ENCODE measurements at places on chromosomes 5 and 9.

DNA sequence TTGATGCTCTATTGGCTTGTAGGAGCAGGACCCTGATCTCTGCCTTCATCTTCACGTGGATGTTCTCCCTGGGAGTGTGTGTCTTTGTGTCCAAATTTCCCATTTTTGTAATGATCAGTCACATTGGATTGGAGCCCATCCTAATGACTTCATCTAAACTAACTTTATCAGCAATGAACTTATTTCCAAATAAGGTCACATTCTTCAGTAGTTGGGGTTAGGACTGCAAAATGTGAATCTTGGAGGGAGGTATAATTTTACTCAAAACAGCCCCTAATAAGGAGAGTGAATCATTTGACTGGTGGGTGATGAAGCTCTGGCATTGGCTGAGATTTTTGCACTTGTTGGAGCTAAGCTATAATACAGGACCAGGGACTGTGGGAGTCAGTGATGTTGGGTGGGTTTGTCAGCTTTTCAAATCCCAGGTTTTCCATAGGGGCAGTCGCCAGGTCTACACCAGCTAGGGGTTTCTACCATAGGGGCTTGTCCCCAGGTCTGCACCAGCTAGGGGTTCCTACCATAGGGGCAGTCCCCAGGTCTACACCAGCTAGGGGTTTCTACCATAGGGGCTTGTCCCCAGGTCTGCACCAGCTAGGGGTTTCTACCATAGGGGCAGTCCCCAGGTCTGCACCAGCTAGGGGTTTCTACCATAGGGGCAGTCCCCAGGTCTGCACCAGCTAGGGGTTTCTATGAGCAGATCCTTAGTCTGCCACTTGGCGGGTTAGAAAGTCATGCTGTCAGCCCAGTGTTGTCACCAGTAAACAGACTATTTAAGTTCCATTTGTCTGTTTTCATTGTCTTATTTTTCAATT lies 382.6 kb upstream of the DAP start:
- DNase-seq, result no peak

GRCh38 chr9:83749706-83750105 lies 41.9 kb upstream of the UBQLN1 start:
- no peak for DNase-seq

DNA sequence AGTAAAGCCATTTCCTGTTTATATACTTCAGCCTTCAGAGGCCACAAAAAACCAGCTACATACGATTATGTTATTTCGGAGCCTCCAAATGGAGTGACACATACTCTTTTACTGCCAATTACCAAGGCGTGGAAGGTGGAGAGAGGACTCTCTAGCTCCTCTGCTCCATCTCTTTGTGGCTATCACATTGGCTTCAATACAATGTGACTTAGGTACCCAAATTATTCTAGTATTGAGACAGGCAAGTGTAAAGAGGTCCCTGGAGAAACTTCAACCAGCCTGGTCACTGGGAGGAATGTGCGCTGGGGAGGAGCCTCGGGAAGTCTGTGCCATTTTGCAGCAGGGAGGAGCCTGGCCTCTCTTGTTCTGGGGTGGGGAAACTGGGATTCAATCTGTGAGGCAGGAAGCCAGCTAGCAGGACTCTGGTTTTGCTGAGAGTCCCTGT lies 85.8 kb upstream of the TAS2R1 start:
- peak; percentile 35 for DNase-seq

- no peak for DNase-seq
Measured at GRCh38 chr9:13716601-13717321, 437.3 kb upstream of the MPDZ start.

GRCh38 chr9:133492061-133493021 lies 13.4 kb upstream of the SLC2A6 start:
- no peak for DNase-seq

DNA sequence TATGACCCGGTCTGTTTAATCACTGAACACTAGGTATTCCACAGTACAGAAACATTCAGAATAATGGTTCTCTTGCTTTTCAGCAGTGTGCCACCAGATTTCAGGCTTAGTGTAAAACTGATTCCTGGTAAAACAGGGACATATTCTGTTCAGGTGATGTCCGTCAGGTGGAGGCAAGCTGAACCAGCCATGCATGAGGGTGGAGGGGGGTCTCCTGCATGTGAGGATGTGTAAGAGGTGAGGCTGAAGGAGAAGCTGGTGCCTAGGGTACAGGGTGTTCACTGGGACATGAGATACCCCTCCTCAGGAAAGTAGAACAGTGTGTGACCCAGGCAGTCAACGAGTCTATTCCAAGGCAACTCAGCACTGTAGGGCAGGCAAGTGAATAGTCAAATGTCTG lies 563.9 kb downstream of the BNC2 start:
- no peak for DNase-seq

DNA sequence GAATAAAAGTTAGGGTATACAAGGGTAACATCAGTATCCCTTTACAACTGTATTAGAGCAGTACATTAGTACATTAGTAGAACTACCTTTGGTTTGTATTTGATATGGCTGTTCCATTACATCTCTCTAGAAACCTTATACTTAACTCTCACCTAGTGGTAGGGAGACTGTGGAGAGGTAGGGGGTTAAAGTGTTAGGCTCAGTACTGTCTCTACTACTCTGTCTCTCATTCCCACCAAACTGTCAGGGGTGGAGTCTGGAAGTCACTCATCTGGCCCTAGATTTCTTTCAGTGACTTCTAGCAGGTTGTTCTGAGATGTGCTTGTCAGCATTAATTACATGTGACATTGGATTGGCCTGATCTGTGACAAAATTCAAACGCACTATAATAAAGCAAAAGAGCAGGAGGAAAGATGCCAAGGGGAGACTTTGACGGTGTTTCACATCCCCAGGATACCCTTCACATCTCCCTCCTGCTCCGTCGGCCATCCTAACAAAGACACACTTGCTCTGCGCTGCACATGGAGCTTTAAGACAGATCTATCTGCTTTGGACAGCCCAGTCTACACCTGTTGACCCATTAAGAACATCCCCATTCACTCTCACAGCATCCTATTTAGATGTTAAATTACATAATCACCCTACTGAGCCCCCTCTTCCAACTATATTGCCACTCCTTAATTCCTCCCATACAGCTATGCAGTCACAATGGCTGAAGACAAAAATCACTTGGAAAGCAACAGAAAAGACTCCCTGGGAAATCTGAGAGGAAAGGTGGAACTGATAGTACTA lies 1043.0 kb upstream of the DMAC1 start:
- DNase-seq, result no peak

DNA sequence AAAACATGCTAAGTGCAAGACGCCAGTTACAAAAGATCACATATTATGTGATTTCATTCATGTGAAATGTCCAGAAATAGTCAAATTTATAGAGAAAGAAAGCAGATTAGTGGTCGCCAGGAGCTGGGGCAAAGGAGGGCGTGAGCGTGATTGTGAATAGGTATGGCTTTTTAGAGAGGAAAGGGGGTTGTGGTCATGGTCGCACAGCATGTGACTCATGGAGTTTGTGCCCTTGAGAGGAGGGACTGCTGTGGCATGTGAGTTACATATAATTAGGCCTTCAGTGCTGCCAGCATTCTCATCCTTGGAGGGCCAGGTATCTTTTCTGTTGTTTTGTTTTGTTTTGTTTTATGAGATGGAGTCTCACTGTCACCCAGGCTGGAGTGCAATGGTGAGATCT lies 21.2 kb upstream of the MARCHF6 start:
- no peak for DNase-seq

Data from PC-3 (cell line).